Mammary microvascular endothelial cell (primary cell): ENCODE measurements at places on chromosomes 7 and 10. TPM values are rescaled to one million over a fixed set of nuclear protein-coding genes. Genes with fewer than 3 reads are reported as not detected.

ZNF365 gene
- 0.20 and 0.33 TPM in 2 replicates for total RNA-seq

AHCYL2 gene
- total RNA-seq, result 4.0 and 4.5 TPM in 2 replicates

LRRD1 gene
- 0.07 TPM in 1 of 2 replicates, not detected in the other for total RNA-seq

CPED1 gene
- total RNA-seq, result 3.9 and 4.0 TPM in 2 replicates

GPR37 gene
- total RNA-seq, result 0.10 TPM in 1 of 2 replicates, not detected in the other

PTPN20 gene
- total RNA-seq, result not detected in 2 replicates

FGF8 gene
- total RNA-seq, result not detected in 2 replicates
